ENCODE measurements at places on chromosomes 7 and 10.

DNA sequence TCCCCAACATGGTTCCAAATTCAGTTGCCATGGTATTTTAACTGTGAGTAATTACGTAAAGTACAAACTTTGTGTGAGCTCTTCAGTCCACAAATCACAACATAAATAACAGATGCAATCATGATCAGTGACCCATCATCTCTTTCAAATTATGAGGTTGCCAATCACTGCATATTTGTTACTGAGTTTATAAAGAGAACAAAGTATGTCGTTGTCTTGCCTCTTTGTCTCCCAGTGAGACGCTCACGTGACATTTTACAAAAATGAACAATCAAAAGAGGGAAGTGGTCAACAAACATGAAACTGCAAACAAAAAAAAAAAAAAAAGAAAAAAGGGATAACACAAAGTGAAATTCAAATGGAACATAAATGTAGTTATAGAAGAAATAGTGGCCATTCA, 122.7 kb upstream of the PDSS1 start:
- no peak for DNase-seq

GRCh38 chr10:10460451-10460850, 557.2 kb upstream of the CELF2 start:
- DNase-seq: no peak

DNA sequence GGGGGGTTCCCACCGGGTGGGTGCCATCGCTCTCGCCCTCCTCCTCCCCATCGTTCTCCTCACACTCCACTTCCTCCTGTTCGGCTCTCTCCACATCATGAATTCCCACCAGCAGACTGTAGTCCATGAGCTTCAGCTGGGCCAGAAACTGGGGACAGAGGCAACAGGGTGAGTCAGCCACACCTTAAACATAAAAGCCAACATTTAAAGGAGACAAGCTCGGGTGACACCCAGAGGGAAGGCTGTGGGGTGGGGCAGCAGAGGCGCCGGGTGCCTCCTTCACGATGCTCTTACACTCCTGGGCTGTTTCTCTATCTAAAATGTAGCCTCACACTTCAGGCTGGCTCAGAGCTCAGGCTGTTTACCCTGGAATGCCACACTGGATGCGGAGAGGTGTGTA, 172.5 kb downstream of the PIP4K2A start:
- DNase-seq: no peak

- no peak for DNase-seq
These were observed 17.6 kb downstream of the BCCIP start for GRCh38 chr10:125840955-125841354.
